ENCODE measurements at places on chromosomes 3 and 15.

DNA sequence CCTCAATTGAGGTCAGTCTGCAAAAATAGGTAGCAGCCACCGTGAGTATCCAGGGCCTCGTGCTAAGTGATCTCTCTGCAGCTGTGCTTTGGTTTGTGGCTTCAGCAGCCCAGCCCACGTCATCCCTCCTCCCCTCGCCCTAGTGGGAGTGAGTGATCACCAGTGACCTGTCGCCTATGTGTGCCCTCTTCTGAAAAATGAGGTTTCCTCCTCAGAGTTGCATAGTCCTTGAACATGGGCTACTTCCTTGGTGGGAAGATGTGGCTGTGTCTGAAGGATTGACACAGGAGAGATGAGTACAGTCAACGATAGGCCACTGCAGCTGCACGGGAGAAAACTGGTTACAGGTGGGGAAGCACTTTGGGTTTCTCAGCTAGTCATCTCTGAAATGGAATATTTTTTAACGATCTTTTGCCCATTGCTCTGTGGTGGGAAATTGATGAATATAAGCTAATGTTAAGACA, 144.8 kb upstream of the BHLHE40 start:
- DNase-seq = no peak

GRCh38 chr15:40282147-40282868, 556 bp downstream of the ANKRD63 start:
- DNase-seq = no peak

DNA sequence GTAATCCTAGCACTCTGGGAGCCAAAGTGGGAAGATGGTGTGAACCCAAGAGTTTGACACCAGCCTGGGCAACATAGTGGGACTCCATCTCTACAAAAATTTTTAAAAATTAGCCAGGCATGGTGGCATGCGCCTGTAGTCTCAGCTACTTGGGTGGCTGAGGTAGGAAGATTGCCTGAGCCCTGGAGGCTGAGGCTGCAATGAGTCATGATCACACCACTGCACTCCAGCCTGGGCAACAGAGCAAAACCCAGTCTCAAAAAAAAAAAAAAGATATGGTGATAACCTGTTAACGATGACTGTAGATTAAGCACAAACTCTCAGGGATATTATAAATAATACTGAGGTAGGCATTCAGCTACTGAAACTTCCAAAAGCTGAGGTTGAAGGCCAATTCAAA, 107.5 kb downstream of the SLC49A4 start:
- DNase-seq = no peak

DNA sequence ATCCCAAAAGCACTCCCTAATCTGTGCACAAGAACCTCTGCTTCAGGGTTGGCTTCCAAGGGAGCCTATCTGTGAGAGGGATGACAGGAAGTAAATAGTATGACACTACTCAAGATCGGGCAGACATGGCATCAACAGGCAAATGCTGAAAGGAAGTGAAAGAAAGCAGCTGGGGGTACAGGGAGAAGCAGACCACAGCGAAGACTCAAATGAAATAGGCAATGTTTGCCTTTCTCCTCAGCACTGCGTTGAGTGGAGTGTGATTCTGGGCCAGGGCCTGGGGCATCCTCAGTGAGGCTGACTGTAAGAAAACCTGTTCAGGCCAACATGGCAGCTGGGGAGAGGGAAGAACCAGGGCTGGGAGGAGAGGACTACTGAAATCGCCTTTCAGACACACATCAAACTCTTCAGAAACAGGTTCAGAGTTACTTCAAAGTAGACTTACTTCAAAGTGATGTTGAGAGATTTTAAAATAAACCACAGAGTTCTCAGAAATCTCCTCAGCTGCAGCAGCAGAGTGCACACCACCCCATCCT, 96.6 kb downstream of the SLC9A9 start:
- DNase-seq = no peak

DNA sequence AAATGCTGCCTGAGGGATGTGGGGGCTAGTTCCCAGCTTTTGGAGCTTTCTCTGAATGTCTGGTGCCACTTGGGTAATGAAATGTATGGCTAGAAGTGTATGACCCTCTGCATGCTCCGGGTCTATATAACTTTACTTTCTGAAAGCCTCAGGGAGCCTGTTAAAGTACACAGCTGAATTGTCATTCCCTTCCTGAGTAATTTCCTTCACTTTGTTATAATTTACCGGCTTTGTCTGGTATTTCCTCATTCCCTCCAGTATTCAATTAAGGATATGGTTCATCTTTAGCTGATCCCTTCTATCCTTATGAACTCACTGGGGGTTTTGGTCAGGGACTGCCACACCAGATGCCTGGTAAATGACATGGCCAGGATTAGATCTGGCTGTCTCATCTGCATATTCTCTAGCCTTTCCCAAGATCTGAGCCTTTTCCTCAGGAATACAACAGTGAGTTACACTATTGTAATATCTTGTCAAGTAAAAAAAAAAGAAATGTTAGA, 620.3 kb downstream of the ZPLD1 start:
- DNase-seq = no peak

- DNase-seq = no peak
Observed at GRCh38 chr15:73751511-73751898, 1.6 kb downstream of the INSYN1 start.

DNA sequence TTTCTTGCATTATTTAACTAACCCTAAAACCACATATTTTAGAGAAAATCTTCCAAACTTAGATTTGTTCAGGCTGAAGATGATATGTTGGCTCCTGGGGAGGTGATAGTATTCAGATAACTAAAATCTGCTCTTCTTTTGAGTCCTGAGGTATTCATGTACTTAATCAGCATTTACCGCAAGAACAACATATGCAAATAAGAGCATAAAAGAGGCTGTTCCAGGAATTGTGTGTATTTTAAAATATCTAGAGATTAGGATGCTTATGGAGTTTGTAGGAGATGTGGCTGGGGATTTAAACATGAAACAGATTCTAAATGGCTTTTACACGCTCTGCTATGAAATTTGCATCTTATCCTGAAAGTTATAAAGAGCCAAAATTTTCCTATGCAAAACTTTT, 298.2 kb downstream of the EPHA3 start:
- no peak for DNase-seq

DNA sequence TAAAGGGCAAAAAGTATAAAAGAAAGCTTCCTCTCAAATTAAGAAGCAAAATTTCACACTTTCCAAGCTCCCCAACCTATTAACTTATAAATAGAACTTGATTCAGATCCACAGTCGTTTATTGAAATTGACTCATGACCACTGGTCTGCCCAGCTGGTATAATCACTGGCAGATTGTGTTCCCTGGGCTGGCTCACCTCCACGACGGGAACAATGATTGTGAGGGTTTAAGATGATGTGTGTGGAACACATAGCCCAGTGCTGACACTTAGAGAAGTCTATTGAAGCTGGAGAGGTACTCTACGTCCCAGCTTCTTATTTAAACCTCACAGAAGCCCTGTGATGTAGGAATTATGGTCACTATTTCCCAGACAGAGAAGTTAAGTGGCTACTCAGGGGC, 90.4 kb downstream of the MB21D2 start:
- no peak for DNase-seq

DNA sequence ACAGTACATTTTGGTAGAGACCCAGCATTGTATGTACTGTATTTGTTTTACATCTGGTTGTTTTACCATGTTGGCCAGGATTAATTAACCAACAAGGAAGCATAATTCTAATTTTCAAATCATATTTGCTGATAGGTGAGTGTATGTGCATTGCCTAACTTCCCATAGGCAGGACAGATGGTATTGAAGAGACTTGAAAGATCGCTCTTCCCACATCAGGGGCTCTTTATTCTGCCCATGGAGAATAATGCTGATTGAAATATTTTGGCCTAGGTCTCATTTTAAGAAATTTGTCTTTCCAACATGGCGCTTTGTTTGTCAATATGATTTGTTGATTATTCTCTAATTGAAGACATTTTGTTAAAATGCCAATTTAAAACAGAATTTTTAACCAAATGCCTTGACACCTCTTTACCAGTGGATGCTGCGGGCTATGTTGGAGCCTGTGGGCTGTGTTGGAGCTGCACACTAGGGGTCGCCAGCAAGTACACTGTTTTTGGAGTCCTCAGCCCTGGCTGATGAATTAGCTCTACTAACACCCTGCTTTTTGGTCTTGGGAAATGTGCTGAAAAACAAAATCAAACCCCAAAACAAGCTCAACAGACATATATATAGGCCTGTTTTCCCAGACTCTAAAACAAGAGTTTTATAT, 5.3 kb downstream of the P2RY12 start:
- DNase-seq = no peak

GRCh38 chr3:105758451-105758850, 110.4 kb downstream of the CBLB start:
- DNase-seq = no peak

DNA sequence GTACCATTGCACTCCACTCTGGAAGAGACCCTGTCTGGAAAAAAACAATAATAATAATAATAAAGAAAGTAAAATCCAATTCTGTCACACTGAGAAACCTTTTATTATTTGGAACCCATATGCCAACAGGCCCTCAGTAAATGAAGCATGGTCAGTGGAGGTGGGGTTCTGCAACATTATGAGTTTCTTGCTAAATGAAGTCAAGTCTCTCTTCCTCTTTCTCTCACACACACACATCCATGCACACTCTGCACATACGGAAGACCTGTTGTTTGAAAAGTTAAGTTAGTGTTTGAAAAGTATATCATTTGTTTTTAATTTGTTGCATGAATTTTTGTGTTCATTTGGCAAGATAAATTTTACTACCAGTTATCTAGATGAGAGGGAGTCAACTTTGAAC, 27.8 kb downstream of the GAP43 start:
- DNase-seq = no peak

GRCh38 chr3:20054549-20054987, 14.3 kb downstream of the KAT2B start:
- DNase-seq = no peak

DNA sequence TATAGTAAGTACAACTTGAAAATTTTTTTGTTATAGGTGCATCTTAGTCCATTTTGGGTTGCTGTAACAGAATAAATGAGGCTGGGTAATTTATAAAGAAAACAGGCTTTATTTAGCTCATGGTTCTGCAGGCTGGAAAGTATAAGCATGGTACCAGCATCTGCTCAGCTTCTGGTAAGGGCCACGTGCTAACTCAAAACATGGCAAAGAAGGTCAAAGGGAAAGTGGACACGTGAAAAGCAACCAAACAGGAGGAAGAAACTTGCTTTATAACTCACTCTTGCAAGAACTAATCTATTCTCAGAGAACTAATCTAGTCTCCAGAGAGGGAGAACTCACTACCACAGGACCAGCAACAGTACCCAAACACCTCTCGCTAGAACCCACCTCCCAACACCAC, 9.1 kb downstream of the HDGFL3 start:
- no peak for DNase-seq

GRCh38 chr15:42313463-42313862, 40.2 kb upstream of the TMEM87A start:
- DNase-seq = no peak

- DNase-seq = peak; percentile 12
Observed at GRCh38 chr3:179015551-179016020, 56.0 kb downstream of the ZMAT3 start.

All from hippocampal formation (tissue), 2 donors.